ENCODE measurements at places on chromosomes 5 and 9. TPM values are rescaled to one million over a fixed set of nuclear protein-coding genes. Genes with fewer than 3 reads are reported as not detected.

The ZNF462 gene
- polyA plus RNA-seq = 22.0 TPM

The GFI1B gene
- 0.72 TPM for polyA plus RNA-seq

The TOR2A gene
- 15.6 TPM for polyA plus RNA-seq

The C5 gene
- polyA plus RNA-seq = 17.5 TPM

The MYOZ3 gene
- 6.2 TPM for polyA plus RNA-seq

The CAMK2A gene
- polyA plus RNA-seq = 2.5 TPM

The PCDHA9 gene
- polyA plus RNA-seq = not detected

The CDH10 gene
- polyA plus RNA-seq = 6.3 TPM

GRCh38 chr5:178527458-178528307, 62.5 kb downstream of the COL23A1 start:
- no peak for DNase-seq

DNA sequence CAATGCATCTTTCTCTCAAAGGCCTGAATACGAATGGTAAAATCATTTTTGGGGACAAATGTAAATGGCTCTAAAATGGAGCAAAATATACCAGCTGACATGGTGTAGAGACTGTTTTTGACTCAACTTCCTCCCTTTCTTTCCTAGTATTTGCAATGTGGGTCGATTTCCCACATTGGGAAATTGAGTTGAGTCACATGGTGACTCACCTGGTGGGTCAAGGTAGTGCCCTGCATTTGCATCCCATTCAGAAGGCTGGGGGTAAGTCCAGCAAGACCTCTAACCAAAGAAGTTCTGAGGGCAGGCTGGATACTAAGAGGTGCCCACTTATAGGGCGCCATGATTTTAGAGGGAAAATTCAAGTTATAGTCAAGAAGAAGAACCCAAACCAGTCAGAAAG, 179.6 kb upstream of the MPDZ start:
- no peak for DNase-seq

DNA sequence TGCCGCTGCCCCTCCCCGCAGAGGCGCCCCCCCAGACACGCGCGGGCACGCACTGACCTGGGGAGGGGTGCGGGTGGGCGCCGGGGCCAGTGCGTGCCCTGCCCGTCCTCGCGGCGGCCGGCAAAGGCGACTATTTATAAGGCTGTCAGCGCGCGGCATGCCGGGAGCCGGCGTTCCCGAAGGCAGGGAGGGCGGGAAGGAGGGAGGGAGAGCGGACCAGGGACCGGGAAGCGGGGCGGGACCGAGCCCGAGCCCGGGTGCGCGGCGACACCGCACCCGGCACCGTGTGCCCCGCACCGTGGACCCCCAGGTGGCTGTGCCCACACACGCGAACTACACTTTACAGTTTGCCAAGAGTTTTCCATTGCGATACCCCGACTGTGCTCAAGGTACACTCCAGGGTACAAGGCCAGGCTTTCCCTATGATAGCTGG, at the start of gene AK1:
Gene AK1 (minus strand): TSS at position 110 of the 433 bp plus-strand sequence. CDS start 3,058 bp downstream, outside the sequence.
- DNase-seq = no peak

GRCh38 chr5:3511934-3512333, 83.7 kb upstream of the IRX1 start:
- DNase-seq = no peak

DNA sequence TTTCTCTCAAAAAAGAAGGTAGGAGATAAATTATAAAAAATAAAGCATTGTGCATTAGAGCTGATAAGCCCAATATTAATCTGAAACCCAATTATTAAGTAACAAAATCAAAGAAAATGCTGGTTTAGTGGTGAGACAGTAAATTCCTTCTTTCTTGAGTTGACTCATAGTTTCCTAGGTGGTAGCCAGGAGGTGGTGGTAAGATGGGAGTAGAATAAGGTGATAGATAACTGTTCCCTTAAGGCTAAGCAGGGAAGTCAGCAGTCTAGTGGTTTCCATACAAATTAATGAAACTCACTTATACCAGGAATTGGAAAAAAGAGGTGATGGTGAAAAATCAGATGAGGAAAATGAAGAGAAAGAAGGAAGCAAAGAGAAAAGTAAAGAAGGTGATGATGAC, 23.2 kb downstream of the LYSMD3 start:
- DNase-seq = no peak

DNA sequence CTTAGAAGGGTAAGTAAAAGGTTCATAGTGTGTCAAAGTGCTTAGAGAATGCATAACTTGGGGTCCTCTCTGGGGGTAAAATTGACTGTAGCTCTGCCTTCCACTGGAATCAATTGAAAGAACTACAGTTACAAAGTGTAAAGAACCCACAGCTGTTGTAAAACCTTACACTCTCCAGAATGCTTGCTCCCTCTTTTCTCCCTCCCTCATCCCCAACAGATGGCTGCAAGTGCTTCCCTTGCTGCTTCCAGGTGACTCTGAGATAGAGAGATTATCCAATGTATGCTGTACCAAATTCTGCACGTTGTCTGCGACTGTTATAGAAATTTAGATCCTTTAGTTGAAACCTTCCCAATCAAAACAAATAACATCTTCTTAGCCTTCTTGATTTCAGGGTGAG, 126.0 kb downstream of the STK32A start:
- no peak for DNase-seq

Measured in right renal cortex interstitium (tissue), 3 donors.